ENCODE measurements at places on chromosomes 5 and 9. TPM values are rescaled to one million over a fixed set of nuclear protein-coding genes. Genes with fewer than 3 reads are reported as not detected.

DNA sequence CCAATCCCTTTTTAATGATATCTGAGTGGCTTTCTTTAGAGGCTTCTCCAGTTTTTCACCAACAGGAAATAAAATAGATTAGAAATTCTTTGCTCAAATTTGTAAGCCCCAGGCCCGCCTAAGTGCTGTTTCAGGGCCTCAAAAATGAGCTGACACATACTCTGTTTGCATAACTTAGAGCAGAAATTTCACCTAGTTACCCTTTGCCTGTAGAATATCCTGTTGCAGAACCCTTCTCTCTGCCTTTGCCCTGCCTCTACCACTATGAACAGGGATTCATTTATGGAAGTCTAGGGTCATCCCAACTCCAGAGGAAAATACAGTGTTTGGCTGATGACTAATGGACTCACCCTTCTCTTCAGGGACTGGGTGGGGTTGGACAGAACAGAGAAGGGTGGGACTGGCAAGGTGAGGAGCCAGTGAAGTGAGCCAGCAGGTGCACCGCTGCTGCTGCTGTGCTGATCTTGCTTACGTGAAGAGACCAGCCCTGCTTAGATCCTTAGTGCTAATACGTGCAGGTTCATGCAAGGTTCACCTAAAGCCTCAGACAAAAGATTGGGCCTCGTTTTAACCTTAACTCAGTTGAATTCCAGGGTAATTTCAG lies 22.8 kb downstream of the OSTF1 start:
- no peak for DNase-seq

The TRPM3 gene
- total RNA-seq, result 1.6 TPM

The CYLC2 gene
- total RNA-seq, result not detected

DNA sequence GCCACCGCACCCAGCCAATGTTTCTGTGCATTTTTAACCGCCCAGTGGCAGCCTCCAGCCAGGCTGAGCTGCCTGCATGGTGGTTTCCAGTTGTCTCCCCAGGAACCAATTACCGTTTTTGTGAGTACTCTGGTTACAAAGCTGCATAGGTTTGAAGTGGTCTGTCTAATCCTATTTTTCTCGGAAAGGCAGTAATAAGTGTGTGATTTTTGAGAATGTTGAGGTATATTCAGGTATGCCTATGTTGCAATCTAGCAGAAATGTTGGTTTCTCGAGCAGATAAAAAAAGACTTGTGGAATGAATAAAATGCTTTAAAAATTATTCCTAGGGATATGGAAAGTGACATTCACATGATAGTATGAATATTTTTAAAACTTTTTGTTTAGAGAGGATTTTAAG lies 41.5 kb upstream of the ANKH start:
- no peak for DNase-seq

The SPZ1 gene
- total RNA-seq, result not detected

The NELFB gene
- 61.9 TPM for total RNA-seq

All from type B pancreatic cell (in vitro differentiated cells).